ENCODE measurements at places on chromosomes 7 and 10. TPM values are rescaled to one million over a fixed set of nuclear protein-coding genes. Genes with fewer than 3 reads are reported as not detected.

Gene UCN3
- total RNA-seq: not detected

Gene MMRN2
- 0.06 TPM for total RNA-seq

Gene HOXA7
- 21.7 TPM for total RNA-seq

Gene BAMBI
- 31.5 TPM for total RNA-seq

DNA sequence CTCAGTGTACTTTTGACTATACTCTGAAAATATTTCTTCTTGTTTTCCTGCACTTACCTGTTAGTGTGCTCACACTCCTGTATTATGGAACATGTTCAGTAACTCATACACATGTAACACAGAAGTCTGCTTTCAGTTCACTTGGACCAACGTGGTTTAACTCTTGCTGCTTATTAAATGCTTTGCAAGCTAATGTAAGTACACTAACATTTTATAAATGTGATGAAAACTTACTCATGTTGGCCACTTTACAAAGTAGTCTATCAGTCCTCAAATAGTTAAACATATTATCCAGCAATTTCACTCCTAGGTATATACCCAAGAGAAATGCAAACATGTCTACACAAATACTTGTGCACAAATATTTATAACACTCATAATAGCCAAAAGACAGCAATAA, 98.4 kb downstream of the UBE2H start:
- no peak for DNase-seq

- DNase-seq: no peak
Measured at GRCh38 chr10:12334186-12334530, 15.2 kb upstream of the CAMK1D start.
